T follicular helper cell (primary cell): ENCODE measurements at places on chromosomes 1 and 21.

DNA sequence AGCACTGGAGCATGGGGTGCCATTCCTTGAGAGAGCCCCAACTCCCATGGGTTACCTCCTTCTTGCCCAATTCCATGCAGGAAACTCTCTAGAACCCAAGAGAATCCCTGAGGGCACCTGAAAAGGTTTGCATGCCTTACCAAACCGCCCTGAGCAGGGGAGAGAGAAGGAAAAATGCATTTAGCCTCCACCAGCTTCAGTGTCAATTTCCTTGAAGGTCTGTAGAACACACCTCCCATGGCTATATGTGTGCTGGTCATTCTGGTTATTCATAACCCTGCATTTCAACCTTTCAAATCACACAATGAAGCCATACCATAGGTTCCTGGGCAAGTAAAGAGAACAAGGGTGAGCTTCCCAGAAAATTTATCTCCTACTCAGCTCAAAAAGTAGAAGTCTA is 39.6 kb downstream of the HSD3B1 start:
- DNase-seq = no peak

- peak; percentile 9 for DNase-seq
Measured at GRCh38 chr1:16012590-16013219, 5.1 kb downstream of the HSPB7 start.

- no peak for DNase-seq
Measured at GRCh38 chr1:213585402-213585801, 402.4 kb upstream of the PROX1 start.

DNA sequence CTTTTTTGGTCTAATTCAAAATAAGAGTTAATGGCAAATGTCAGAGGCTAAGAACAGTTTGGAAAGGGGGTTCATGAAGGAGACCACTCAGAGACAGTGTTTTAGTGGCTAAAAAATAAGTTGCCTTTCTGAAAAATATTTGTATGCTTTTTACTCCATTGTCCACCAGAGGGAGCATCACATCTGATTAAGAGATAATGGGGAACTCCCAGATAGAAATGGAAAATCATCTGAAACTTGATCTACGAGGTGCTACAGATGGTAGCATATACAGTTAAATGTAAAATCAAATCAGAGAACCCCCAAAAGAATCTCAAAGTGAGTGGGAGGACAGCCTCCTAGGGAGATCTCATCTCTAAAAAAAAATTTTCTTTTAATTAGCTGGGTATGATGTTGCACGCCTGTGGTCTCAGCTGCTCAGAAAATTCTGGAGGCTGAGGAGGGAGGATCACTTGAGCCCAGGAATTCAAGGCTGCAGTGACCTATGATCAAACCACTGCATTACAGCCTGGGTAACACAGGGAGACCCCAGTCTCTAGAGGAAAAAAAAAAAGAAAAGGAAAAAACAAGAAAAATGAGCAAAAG is 9.7 kb downstream of the SMYD3 start:
- DNase-seq = no peak

GRCh38 chr1:8095584-8095983 is 69.5 kb upstream of the ERRFI1 start:
- DNase-seq = no peak

DNA sequence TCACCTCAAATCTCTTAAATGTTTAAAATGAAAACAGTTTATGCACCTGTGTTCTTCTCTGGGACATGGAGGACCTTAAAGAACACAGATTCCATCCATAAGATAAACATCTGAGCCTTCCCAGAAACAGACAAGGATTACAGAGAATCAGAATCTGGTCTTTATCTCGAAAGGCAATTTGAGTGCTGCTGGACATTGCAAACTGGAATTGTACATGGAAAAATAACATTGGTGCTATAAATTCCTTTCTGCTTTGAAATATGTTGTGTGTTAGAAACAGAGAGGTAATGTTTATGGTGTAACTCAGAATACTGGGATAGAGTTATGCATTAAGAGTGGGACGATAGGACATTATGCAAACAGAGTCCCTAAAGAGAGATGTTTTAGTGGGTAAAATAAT is 6.6 kb upstream of the DDR2 start:
- no peak for DNase-seq
